ENCODE measurements at places on chromosomes 1 and 21.
A peak's percentile ranks its signal among the peaks of the same experiment; 100 is the strongest.

DNA sequence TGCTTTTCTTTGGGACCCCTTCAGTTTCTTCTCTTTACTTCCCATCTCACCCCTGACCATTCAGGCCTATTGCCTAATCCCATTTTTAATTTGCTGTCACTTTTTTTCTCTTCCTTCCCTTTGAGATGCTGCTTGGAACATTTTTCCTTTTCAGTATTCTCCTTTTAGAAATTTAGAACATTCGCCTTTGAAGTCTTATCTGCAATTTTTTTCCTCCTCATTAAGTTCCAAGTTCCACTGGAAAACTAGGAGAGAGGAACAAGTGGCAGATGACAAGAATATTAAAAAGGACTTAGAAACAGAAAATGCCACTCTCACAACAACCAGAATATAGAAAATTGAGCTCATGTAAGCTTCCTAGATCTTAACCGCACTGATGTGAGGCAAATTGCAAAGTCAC is 126.6 kb downstream of the PSMG1 start:
- no peak for DNase-seq

DNA sequence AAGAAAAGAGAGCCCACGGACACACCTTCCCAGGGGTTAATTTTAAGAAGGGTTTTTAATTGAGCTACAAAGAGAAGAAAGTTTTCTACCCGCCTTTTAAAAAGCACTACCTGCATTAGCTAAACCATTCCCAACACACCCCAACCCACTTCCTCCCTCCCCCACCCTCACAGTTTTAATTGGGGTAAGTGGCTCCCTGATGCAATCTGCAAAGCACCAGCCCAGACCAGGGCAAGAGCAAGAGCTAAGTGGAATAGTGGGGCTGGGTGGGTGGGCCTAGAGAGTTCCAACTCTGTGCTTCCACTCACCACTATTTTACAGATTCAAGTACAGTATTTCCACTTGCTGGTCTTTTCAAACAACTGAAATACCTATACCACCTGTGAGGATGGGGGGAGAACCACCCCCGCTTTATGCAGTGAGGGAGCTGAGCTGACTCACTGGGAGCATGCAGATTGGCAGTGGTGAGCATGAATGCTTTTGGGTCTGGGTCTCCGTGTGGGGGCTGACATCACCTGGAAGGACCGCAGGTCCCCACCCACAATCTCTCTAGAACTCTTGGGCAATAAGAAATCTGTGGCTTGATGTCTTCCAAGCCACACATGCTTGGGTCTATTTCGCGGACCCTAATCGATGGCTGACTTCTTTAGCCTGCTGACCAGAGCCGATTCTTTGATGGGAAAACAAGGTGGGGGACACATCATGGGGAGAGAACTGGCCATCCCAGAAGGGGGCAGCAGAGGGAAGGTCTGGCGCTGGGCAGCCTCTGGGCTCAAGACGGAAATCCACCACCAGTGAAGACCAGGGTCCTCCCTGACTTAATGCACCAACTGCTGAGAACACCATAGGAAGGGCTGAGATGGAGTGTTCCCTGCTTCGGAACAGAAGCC is 95.5 kb downstream of the SSBP3 start:
- DNase-seq = no peak

- no peak for DNase-seq
These were observed 86.4 kb downstream of the RPE65 start for GRCh38 chr1:68363339-68363738.

GRCh38 chr1:32966900-32967299 is 2.3 kb upstream of the RNF19B start:
- DNase-seq = no peak

GRCh38 chr1:238119060-238119459 is 228.3 kb upstream of the ZP4 start:
- no peak for DNase-seq

DNA sequence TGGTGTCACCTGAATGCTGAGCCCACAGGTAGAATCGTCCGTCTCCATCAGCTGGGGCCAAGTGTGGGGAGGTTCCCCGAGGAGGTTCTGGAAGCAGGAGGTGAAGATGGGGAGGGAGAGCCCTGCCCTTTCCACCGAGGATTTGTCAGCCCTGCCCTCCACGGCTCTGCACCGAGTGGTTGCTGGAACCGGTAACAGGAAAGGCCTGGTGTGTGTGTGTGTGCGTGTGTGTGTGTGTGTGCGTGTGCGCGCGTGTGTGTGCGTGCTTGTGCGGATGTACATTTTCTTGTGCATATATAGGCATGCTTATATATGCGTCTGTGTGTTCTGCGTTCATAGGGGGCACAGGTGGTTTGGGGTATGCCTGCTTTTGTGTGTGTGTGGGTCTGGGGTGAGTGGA is 3.5 kb downstream of the NBL1 start:
- no peak for DNase-seq

- no peak for DNase-seq
These were observed 4.7 kb upstream of the ACADM start for GRCh38 chr1:75719810-75720209.

GRCh38 chr1:160363010-160363409 is 3.9 kb upstream of the NHLH1 start:
- DNase-seq = no peak

DNA sequence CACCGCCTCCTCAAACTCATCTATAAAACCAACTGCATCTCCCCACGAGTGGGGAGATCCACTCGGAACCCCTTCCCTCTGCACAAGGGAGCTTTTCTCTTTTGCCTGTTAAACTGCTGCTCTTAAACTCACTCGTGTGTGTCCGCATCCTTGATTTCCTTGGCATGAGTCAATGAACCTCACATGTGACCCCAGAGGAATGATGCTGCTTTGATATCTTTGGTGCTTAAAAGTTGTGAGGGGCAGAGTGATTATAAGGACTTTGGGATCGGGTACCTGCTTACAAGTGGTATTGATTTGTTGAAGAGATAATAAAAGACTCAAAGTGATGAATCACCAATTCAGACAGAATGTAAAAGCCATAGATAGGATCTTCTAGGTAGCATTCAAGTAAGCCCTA is 125.3 kb downstream of the GREM2 start:
- no peak for DNase-seq

DNA sequence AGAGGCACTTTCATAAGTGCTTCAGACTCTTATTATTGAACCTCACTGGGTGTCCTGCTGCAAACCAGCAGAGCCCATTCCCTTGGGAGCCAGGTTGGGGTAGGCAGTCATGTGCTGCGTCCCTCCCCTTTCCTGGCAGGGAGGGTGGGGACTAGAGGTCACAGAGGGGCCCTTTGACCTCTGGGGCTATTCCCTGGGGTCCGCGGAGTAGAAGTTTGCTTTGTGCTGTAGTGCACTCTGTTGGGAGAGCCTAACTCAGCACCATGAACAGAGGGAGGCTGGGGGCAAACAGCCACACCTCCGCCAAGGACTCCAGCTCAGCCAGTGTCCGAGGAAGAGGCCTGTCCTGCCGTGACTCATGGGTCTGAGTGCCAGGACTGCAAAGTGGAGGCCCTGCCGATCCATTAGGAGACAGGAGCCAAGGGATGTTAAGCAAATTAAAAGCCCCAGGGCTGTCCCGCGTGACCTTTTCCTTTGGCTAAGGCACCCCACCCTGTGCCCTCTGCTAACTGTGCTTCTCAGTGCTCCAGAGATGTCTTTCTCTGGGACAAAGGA is 3.0 kb upstream of the IGSF21 start:
- DNase-seq = no peak

DNA sequence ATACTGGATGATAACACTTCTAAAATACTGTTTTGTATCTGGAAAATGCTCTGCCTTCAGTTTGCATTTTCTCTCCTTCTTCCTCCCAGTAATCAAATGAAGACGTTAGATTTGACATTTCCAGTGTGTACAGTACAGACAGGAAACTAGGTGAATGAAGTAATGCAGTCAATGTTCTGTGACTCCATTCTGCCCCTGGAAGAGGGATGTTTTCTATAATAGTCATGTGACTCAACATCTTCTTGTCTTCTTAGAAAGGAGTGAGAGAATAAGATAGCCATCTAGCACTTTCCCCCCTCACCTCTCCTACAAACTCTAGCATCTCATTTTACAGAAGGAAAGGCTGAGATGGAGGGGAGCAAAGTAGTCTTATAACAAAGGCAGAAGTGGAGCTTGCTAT is 77.6 kb downstream of the DDR2 start:
- DNase-seq = no peak

- no peak for DNase-seq
These were observed 9.2 kb upstream of the DENND2D start for GRCh38 chr1:111209622-111210021.

GRCh38 chr1:232440325-232441035 is 189.5 kb downstream of the SIPA1L2 start:
- no peak for DNase-seq

GRCh38 chr21:44499631-44500030 is 40.4 kb downstream of the KRTAP10-1 start:
- no peak for DNase-seq

- DNase-seq = no peak
These were observed 544.1 kb downstream of the KIF26B start for GRCh38 chr1:245698860-245699259.

- peak; percentile 31 for DNase-seq
These were observed 26.2 kb upstream of the SPATA6 start for GRCh38 chr1:48498096-48498791.

GRCh38 chr1:200426196-200426595 is 16.4 kb upstream of the ZNF281 start:
- no peak for DNase-seq

DNA sequence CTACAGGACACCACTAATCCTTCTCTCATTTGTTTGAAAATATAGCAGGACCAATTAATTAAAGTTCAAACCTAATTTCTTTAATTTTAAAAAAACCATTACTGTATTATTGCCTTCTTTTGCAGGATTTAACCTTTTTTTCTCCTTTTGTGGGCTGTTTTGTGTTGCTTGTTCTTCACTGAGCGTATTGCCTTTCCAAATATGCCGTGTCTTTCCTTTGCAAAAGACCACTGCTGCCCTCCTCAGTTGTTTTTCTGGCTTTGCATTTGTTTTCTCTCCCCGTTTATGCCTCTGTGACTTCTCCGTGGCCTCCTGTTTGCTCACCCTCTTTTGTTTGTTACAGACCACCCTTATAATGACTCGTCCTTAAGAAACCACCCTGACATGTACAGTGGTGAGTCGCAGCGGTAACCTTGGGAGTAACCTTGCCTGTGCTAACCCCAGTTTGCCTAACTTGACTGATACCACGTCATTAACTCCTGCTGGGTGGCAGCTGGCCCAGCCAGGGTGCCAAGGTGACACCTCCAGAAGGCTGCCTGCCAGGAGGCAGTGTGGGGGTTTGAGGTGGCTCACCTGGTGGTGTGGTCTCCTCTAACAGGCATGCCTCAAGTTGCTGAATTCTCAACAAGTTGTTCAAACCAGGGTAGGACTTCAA is 81.1 kb upstream of the CNTN2 start:
- DNase-seq = no peak

GRCh38 chr1:93638981-93639380 is 42.7 kb downstream of the BCAR3 start:
- no peak for DNase-seq

- no peak for DNase-seq
These were observed 28.0 kb downstream of the TAF5L start for GRCh38 chr1:229597877-229598276.

DNA sequence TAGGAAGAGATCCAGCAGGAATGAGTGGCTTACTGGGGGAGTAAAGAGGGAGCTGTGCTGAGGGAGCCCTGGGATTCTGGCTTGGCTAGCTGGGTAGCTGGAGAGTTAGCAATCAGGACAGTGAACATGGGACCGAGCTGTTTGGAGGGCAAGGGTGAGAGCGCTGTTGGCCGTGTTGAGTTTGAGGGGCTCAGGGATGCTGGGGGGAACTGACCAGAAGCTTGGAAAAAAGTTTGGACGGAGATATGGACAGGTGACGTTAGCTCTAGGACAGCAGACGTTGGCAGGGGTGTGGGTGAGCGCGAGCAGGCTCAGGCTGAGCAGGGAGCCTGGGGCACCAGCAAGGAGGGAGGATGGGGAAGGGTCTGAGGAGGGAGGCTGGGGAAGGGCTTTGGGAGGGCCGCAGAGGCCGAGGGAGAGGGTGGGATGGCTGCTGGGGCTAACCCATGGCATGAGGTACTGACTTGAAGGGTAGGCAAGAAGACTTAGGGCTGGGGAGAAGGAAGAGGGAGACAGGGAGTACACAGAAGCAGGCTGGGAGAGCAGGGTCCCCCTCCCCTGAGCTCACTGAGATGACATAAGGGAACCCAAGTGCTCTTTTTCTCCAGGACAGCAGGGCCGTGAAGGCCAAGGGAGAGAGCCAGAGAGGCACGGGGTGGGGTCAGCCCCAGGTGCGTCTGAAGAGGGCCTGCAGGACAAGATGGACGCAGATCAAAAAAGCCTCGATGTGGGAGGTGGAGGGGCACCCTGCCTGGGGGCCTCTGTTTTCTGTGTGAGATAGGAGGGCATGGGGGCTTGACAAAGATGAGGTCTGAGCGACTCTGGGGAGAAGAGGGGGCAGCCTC is 8.2 kb downstream of the SH2D2A start:
- DNase-seq = no peak

DNA sequence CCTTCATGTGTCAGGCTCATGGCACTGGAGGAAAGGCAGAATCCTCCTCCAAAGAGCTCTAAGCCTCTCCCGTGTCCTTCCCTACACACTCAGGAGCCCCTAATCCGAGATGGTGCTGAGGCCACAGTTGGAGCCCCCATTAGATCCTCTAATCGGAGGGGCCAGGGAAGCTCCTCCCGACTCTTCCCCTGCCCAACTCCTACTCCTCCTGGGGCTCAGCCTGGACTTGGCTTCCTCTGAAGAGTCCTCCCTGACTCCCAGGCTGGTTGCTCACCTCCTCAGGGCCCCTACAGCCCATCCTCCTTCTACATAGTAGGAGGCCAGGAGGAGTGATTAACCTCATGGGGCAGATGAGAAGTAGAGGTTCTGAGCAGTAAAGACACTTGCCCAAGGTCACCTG is 21.3 kb upstream of the CDCP2 start:
- DNase-seq = no peak

GRCh38 chr1:187390215-187390818 is 561.6 kb downstream of the PLA2G4A start:
- DNase-seq = no peak

GRCh38 chr1:165168467-165168866 is 188.0 kb downstream of the LMX1A start:
- DNase-seq = no peak

DNA sequence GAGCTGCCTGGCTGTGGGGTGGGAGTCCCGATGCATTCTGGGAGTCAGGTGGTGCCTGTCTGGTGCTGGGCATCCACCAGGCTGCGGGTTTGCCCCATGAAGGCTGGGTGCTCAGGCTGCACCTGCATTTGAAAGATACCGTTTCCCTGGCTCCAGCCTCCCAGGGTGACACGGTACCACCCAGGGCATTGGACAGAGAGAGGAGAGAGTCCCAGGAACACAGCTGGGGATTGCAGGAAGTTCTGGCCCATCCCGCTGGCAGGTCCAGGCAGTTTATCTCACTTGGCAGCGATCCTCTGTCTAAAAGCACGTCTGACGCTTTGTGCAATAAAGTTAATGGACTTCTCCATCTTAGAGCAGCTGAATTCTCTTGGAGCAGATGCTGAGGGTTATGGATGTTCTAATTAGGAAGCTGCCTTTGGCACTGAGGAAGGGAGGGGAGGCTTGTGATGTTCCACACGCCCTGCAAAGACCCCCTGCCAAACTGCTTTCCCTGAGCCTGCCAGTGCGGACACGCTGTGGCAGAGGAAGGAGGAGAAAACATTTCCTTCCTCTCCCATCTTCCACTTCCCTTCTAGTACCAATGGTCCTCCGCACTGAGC is 246.9 kb downstream of the GRIK3 start:
- DNase-seq = no peak

GRCh38 chr1:55168353-55168752 is 46.8 kb downstream of the USP24 start:
- DNase-seq = no peak

- DNase-seq = no peak
These were observed 290.8 kb upstream of the ESRRG start for GRCh38 chr1:217014066-217014465.
